CD8-positive, alpha-beta memory T cell (primary cell): ENCODE measurements at places on chromosomes 1 and 21. TPM values are rescaled to one million over a fixed set of nuclear protein-coding genes. Genes with fewer than 3 reads are reported as not detected.

The CNKSR1 gene
- total RNA-seq: 0.86 TPM

The ITLN2 gene
- not detected for total RNA-seq

The CD160 gene
- 22.3 TPM for total RNA-seq

- no peaks in the 10 kb centered on the region for H3K36me3 ChIP-seq
- no peak for DNase-seq
- peaks cover 16% of the 10 kb centered on the region for H3K4me1 ChIP-seq
- no peaks in the 10 kb centered on the region for H3K27me3 ChIP-seq
- no peak overlapping the region for H3K27ac ChIP-seq
These were observed 924 bp upstream of the CAMSAP2 start for GRCh38 chr1:200737647-200738291.

DNA sequence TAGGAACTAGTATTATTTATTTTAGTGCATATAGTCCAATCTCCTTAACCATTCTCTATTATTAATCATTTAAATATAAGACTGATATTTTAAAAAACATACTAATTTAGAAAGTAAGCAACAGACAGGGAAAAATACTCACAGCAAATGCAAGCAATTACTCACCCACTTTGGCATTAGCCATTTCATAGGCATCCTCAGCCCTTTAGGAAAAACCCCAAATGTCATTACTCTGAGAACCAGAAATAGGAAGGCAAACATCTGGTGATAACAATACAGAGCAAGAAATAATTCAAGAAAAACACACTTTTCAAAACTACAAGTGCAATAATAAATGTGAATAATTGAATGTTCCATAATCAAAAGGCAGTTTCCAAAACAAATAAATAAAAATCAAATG is 545.1 kb downstream of the PLPP3 start:
- H3K27me3 ChIP-seq: no peaks in the 10 kb centered on the region
- H3K4me3 ChIP-seq: no peak overlapping the region
- H3K27ac ChIP-seq: no peak overlapping the region
- no peaks in the 10 kb centered on the region for H3K36me3 ChIP-seq
- no peaks in the 10 kb centered on the region for H3K4me1 ChIP-seq

DNA sequence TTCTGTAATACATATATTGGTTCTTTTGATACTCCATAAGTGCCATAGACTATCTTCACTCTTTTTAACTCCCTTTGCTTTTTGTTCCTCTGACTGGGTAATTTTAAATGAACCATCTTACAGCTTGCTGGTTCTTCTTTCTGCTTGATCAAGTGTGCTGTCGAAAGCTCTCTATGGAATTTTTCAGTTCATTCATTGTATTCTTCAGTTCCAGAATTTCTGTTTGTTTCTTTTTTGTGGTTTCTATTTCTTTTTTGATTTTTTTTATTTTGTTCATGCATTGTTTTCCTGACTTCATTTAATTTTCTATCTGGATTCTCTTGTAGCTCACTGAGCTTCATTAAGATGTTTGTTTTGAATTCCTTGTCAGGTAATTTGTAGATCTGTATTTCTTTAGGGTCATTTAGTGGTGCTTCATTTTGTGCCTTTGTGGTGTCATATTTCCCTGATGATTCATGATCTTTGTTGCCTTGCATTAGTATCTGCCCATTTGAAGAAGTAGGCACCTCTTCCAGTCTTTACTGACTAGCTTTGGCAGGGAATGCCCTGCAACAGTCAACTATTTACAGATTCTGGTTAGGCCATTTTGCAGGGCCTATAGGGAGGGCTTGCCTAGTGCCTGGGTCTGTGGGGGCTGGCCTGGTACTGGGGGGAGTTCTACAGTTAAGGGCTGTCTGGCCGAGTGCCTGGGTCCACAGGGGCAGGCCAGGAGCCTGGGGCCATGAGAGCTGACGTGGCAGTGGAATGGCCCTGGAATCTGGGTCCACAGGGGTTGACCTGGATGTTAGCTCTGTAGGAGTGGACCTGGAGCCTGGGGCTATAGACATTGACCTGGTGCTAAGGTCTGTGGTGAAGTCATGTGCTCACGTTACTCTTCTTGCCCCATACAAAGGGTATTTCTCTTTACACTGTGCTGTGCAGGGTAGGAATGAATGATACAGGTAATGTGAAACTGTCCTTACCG is 89.7 kb downstream of the MAGI3 start:
- H3K36me3 ChIP-seq: no peaks in the 10 kb centered on the region
- DNase-seq: no peak
- no peak overlapping the region for H3K27ac ChIP-seq
- no peaks in the 10 kb centered on the region for H3K4me1 ChIP-seq
- no peaks in the 10 kb centered on the region for H3K27me3 ChIP-seq

DNA sequence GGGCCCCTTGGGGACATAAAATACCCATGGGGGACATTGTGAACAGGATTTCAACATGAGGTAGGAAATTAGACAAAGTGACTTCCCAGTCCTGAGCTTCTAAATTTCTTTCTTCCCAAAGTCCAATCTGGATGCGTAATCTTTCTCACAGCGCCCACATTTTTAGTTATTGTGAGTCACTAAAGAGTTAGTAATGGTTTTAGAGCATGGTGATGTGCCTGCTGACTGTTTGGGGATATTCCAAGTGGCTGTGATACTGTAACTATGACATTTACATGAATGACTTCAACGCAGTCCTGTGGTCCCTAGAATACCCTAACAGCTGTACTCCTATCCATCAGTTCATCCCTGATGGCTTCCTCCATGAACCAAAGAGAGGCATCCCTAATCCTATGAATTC is 224.0 kb upstream of the COA6 start:
- H3K27me3 ChIP-seq: no peaks in the 10 kb centered on the region
- no peak overlapping the region for H3K27ac ChIP-seq
- H3K4me1 ChIP-seq: no peaks in the 10 kb centered on the region
- DNase-seq: no peak
- H3K36me3 ChIP-seq: no peaks in the 10 kb centered on the region

DNA sequence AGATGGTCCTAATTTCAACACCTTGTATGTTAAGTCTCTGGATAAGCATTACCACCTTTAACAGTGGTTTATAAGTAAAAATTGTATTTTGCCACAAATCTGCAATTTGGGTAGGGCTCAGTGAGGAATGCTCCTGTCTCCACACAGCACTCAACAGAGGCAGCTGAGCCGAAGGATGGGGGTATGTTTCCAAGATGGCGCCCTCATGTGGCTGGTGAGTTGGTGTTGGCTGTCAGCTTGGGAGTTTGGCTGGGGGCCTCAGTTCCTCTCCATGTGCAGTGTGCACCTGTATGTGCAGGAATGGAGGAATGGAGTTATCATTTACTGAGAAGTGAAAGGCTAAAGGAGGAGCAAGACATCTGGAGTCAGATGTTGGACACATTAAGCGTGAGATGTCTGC is 136.8 kb downstream of the GABPA start:
- H3K36me3 ChIP-seq: no peaks in the 10 kb centered on the region
- H3K27me3 ChIP-seq: no peaks in the 10 kb centered on the region
- no peaks in the 10 kb centered on the region for H3K4me1 ChIP-seq
- no peak overlapping the region for H3K27ac ChIP-seq
- H3K4me3 ChIP-seq: no peak overlapping the region

DNA sequence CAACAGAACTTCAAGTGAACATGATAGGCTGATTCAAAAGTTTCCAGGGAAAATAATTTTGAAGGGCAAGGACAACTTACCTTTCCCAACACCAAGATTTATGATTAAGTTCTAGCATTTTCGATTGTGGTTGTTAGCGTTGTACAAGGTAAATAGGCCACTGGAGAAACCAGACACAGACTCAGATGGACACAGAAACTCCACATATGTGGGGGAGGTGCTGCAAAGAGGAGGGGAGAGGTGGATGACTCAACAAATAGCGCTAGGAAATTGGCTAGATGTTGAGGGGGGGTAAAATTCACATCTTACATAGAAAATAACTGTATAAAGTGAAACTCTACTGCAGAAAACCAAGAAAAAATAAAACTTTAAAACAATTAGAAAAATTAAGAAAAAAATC is 564.4 kb downstream of the MATN1 start:
- no peak for DNase-seq
- H3K4me1 ChIP-seq: no peaks in the 10 kb centered on the region
- no peaks in the 10 kb centered on the region for H3K27me3 ChIP-seq
- H3K27ac ChIP-seq: no peak overlapping the region
- H3K36me3 ChIP-seq: no peaks in the 10 kb centered on the region
